ENCODE measurements at places on chromosomes 2 and 18.

- no peak for DNase-seq
Measured at GRCh38 chr2:191664823-191665677, 12.9 kb upstream of the NABP1 start.

- DNase-seq = no peak
Measured at GRCh38 chr2:112692918-112693317, 27.9 kb upstream of the NT5DC4 start.

DNA sequence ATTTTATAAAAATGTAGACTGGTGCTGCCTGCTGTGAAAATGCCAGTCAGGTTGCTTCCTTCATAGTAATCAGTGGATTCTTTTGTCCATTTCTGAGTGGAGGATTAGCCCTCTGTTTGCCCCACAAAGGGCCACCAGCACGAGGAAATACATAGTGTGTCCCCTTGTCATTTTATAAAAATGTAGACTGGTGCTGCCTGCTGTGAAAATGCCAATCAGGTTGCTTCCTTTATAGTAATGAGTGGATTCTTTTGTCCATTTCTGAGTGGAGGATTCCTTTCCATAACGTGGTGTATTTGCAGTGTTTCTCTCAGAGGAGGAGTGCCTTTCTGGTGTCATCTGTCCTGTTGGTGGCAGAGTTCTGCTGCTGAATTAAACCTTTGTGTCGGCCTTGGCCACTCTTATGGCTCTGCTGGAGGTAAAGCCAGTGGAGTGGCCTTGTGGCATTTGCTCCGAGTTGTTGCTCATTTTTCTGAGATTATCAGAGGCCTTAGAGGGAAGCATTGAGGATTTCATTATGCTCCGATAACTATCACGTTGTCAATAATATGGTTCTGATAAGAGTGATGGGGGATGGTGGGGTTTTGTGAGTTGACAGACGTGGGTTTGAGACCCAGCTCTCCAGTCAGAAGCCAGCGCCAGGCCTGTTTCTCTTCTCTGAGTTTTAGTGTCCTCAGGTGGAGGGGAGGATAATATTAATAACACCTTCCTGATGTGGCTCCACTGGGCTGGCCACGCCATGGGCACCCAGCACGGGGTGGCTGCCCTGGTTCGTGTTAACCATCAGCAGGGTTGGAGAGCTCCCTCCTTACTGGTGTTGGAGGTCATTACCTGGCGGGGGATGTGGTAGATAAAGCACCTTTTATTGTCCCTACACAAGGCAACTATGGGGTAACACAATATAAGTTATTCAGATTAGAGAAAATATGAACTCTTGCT lies 96.6 kb downstream of the NEDD4L start:
- DNase-seq = no peak

GRCh38 chr2:236971131-236971821 lies 114.4 kb upstream of the COPS8 start:
- DNase-seq = no peak

- no peak for DNase-seq
Measured at GRCh38 chr2:157364257-157364974, 38.8 kb upstream of the ERMN start.

GRCh38 chr2:84456156-84456555 lies 2.9 kb downstream of the SUCLG1 start:
- DNase-seq = no peak

GRCh38 chr2:1156059-1156458 lies 205.4 kb downstream of the SNTG2 start:
- DNase-seq = no peak

GRCh38 chr2:219272995-219273394 lies 6.2 kb upstream of the DNAJB2 start:
- no peak for DNase-seq
